ENCODE measurements at places on chromosomes 7 and 10. TPM values are rescaled to one million over a fixed set of nuclear protein-coding genes. Genes with fewer than 3 reads are reported as not detected.

Gene PHYHIPL
- not detected for total RNA-seq

Gene ATE1
- 28.6 TPM for total RNA-seq

Gene SMKR1
- total RNA-seq: 3.6 TPM

Gene GIMAP5
- not detected for total RNA-seq

Gene ADAM8
- 4.5 TPM for total RNA-seq

Gene GATA3
- 0.87 TPM for total RNA-seq

Gene NCAPG2
- total RNA-seq: 28.8 TPM

Gene TCERG1L
- total RNA-seq: not detected

Gene GPC2
- 0.72 TPM for total RNA-seq
